Stimulated activated CD4-positive, alpha-beta T cell treated with anti-CD3 and anti-CD28 coated beads, Interleukin-1b, Interleukin-23, amount 100 ng/mL, for 1 hour (primary cell): ENCODE measurements at places on chromosomes 4 and X.

- no peak for DNase-seq
Observed at GRCh38 chr4:83610729-83611128, 74.8 kb downstream of the GPAT3 start.

- peak; percentile 8 for DNase-seq
Observed at GRCh38 chrX:149286940-149287349, 218.2 kb downstream of the IDS start.

DNA sequence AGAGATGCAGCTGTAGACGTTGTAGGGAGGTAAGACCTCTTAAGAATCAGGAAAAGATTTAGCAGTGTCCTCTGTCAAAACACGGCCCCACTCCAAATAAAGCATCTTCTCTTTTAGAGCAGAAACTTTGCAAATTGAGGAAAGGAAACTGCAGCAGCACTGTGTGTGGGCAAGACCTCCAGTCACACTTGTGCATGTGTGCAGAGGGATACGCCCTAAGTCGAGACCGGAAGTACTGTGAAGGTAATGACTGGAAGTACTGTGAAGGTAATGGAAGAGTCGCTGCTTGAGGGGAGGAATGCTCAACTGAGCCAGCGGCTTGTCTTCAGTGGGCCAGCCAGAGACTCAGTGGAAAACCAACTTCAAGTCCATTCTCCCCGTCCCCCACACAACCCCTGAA, 46.5 kb downstream of the EGF start:
- DNase-seq, result no peak

- no peak for DNase-seq
Observed at GRCh38 chrX:13732246-13733067, 2.0 kb downstream of the TRAPPC2 start.

DNA sequence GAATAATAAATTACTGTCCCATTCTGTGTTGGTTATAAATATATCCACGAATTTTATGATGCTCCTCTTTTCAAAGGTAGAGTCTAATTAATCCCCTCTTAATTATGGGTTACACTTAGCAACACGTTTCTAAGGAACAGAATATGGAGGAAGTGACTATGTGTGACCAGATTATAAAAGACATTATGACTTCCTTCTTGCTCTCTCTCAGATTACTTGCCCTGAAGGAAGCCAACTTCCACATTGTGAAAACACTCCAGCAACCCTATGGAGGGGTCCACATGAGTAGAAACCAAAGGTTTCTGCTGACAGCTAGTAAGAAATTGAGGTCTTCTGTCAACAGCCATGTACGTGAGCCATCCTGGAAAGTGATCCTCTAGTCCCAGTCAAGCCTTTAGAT, 59.3 kb downstream of the WDFY3 start:
- no peak for DNase-seq

GRCh38 chr4:76809594-76810305, 88.2 kb downstream of the SOWAHB start:
- DNase-seq, result no peak

- DNase-seq, result peak; percentile 33
Observed at GRCh38 chr4:153684182-153684970, at the start of gene TLR2. Gene TLR2, plus strand, starts transcription at chr4:153684280. Its CDS starts 18,628 bp downstream, at chr4:153702908.

DNA sequence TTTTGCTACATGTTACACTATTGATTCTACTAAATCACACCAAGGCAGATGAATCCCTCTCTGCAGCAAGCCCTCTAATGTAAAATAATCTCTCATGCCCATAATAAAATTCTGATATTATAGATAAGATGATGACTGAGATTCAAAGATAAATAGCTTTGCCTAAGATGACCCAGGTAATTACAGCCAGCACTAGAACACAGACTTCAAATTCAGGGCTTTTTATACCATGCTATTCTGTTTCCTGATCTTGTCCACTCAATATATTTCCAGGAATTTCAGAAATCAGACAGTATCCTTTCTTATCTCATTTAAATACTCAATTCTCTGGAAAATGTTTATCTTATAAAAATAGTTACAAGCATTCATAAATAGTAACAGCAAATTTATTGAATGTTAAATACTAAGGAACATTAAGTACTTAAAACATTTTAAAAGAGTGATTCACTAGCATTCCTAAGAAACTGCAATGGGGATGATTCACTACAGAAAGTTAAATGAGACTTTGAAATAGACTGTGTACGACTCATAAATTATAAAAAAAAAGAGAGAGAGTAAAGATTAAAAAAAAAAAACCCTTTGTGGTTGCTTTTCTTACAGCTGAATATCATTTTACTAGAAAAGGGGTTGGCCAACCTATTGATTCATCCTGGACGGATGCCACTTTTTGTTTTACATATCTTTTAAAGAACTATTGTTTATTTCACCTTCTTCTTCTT, 45.8 kb upstream of the IL21 start:
- DNase-seq, result no peak

- no peak for DNase-seq
Observed at GRCh38 chr4:87192145-87192919, 28.1 kb downstream of the KLHL8 start.

GRCh38 chr4:2305766-2306501, 44.0 kb upstream of the MXD4 start:
- DNase-seq, result no peak

DNA sequence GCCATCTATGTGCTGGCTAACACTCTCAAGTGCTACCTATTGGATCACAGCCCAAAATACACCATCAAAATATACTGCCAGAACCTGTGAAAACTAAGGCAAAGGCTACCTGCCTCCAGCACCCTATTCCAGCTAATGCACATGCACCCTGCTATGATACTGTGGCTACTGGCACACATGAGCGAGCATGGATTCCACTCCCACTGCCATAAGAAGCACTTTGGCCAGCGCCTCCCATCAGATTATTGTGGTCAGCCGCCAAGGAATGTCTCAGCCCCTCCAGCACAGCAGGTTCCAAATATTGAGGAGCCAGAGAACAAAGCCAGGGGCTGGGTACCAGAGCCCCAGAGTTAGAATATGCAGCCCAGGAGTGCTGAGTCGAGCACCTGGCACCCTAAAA, 32.5 kb upstream of the TMPRSS11F start:
- no peak for DNase-seq

- no peak for DNase-seq
Observed at GRCh38 chrX:148120999-148121623, 140.0 kb downstream of the FMR1NB start.

DNA sequence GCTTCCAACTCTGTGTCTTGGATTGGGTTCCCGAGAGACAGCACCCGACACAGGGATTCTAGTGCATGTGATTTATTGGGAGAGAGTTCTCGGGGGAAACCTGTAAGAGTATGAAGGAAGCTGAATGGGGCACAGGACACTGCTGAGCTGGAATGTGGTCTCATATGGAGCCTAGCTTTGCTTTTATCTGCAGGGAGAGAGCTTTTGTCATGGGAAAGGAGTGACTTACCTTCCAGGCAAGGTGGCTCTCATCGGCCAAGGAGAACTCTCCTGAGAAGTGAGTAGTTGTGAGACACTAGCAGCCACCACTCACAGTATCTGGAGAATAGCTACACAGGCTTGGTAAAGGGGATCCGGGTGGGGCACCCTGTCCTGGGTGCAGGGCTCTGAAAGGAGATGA, 124.5 kb downstream of the NHS start:
- no peak for DNase-seq

DNA sequence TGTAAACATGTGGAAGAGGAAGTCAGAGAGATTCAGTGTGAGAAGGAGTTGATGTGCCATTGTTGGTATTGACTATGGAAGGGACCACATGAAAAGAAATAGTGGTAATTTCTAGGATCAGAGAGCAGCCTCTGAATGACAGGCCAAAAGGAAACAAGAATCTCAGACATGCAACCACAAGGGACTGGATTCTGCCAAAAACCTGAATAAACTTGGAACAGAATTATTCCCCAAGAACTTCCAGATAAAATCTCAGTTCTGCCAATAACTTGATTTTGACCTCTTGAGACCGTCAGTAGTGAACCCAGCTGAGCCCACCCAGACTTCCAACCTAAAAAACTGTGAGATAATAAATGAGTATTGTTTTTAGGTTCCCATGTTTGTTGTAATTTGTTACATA, 653.6 kb upstream of the NR3C2 start:
- DNase-seq, result no peak

DNA sequence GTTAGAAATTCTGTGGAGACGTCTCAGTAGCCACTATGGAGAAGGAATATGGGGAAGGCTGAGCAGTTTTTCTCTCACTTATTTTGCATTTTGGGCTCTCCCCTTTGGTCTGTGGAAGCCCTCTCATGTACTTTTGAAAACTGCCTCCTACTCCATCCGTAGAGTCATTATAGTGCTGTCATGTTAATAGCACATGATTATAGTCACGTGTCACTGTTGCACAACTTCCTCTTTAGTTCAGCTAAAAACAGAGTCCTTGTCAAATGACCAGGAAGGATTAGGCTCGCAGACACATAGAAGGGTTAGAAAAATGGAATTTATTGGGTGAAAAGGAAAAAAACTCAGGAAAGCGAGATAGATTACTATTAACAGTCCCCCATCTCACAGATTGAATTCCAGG, 258.2 kb upstream of the CXorf51A start:
- DNase-seq, result no peak

- DNase-seq, result no peak
Observed at GRCh38 chr4:43485196-43485595, 592.7 kb downstream of the GRXCR1 start.

- no peak for DNase-seq
Observed at GRCh38 chrX:39196192-39197102, 395.2 kb downstream of the MID1IP1 start.

DNA sequence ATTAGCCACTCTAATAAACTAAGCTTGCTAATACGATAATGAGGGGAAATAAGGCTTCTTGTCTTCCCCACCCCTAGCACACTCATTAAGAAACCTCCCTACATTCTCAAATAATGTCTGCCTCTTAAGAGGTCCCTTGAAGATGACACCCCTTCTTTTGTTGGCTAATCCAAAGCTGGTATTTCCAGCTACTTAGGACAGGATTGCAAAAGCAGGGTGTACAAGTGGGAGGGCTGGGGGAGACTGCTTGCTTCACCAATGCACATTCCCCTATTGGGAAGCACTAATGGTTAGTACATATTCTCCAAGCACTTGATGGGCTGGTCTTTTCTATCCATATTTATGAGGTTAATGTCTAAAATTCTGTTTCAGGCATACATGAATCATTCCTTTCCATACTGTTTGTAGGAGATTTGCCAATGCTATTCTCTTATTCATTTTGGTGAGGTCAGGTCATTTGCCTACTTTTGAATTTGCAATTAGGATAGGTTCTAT, 16.8 kb upstream of the TIMM8A start:
- no peak for DNase-seq

GRCh38 chr4:110510955-110511544, 35.1 kb downstream of the ENPEP start:
- no peak for DNase-seq

DNA sequence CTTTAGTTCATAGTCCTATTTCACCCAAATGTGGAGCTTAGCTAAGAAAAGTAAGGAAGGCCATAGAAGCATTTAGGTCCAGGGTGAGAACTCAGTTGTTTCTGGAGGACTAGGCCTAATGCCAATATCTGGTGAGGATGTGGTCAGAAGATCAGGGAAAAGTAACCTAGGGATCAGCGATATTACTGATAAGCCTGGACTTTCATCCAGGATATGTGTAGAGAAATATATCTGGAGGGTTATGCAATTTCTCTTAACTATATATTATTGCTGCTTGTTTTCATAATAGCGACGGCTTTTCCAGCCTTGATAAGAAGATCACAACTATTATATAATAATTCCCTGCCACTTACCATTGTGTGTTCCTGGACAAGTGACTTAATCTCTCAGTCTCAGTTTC, 81.1 kb downstream of the FRAS1 start:
- DNase-seq, result no peak

DNA sequence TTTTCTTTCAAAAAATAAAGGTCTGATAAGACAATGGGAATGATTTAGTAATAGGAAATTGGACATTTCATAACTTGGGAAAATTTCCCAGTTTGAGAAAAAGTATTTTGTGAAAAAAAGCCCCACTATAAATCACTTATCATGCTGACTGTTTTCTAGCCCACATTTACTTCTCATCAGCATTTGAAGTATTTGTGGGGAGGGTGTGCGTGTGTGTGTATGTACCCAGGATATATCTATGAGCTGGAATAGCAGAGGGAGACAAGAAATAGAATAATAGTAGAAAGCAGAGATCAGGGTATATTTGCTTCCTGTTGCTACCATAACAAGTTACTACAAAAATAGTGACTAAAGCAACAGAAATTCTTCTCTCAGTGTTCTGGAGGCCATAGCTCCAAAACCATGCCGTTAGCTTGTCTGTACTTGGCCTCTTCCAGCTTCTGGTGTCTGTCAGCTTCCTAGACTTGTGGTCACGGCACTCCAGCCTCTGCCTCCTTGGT, 139.8 kb downstream of the PTTG2 start:
- DNase-seq, result no peak

DNA sequence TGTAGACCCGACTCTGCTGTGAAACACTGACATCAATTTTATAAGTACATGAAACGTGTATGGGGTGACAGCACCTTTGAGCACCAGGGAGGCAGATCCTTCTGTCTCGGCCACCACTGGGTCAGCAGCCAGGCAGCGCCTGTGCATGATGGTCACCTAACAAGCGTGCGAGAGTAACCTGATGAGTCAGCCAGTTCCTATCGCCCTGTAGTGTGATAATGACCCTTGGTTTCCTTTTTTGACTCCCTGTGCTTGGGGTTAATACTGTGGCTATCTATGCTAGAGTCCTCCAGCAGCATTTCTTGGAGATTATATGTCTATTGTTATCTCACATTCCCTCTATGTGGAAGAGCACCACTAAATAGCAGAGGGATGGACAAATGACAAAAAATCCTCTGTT, 101.6 kb downstream of the NPNT start:
- no peak for DNase-seq

GRCh38 chrX:3290561-3290960, 55.9 kb downstream of the MXRA5 start:
- no peak for DNase-seq

- no peak for DNase-seq
Observed at GRCh38 chrX:45601052-45601451, 400.4 kb upstream of the DIPK2B start.

GRCh38 chr4:93092765-93093164, 735.8 kb upstream of the ATOH1 start:
- no peak for DNase-seq

- DNase-seq, result no peak
Observed at GRCh38 chrX:3462166-3462508, 115.7 kb upstream of the MXRA5 start.

- no peak for DNase-seq
Observed at GRCh38 chr4:115228851-115229250, 115.4 kb upstream of the NDST4 start.

DNA sequence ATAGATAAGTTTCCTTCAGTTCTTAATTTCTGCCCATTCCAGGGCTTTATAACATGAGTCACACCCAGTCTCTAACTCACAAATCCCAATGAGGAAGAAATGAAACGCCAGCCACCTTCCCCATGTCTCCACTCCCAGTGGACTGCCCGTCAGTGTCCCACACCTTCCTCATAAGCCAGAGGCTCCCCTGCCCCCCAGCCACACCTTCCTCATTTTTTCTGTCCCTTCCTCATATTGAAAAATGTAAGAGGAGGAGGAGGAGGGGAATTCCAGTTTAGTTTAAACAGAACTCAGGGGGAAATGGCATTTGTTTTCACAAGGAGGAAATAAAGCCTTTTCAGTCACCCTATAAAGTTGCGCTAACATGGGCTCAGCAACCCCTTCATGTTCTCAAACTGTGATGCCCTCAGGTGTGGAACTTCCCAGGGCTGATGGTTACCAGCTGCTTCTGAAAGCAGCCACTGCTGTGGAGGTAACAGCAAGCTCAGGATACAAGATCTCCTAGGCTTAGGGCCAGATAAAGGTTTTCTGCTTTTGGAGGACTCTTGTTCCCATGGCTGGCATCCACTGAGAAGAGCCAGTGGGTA, 97.8 kb downstream of the PARM1 start:
- DNase-seq, result no peak
